GM20000 (cell line): ENCODE measurements at places on chromosomes 2 and 18.

DNA sequence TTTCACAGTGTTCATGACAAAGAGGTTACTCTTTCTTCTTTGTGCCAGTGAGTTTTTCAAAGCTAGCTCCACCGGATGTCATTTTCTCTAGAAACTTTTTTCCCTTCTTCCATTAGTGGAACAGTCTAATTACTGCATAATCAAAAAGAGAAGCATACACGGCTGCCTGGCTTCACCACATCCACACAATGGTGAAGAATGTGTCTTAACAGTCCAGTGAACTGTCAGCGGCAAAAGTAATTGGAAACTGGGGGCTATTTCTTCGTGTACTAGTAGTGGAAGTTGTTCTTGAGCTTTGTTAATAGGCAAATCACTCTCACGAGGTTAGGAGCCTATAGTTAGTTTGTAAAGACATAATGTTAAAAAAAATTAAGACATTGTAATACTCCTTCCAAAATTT, 32.9 kb upstream of the PIK3C3 start:
- DNase-seq = no peak

DNA sequence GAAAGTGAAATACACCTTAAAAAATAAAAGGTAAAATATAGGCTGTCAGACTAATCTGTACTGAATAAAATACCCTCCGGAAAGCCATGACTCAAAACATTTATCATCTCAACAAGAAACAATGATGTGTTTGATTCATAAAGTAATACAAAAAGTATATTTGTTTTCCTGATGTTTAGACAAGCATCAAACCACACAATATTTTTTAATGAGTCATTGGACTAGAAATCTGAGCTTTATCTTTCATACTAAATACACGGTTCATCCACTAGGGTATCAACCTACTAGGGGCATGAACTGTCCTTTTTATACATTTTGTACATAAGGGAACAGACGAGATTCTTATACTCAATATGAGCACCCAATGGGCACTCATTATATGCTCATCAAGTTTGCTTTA, 31.3 kb downstream of the CD226 start:
- DNase-seq = no peak

DNA sequence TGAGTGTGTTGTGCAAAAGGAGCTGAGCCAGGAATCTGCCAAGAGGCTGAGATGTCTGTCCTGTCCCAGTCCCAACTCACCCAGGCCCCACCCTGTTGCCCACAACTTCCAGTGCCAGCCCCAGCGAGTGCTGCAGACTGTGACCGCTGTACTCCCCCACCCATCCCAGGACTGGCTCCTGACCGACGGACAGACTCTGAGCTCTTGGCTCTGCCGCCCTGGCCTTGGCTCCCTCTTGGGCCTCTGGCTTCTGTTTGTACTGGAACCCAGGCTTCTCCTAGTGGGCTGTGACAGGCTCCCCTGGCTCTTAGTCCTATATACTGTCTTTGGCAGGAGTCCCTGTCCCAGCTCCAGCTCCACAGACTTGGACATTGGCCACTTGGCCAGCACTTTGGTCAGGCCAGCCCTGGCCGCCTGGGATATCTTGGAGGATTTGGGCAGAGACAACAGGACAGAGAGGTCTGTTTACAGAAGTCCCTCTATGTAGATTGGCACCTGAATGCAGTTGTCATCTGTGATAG, 41.1 kb downstream of the ACOXL start:
- no peak for DNase-seq

- no peak for DNase-seq
Measured at GRCh38 chr2:56169521-56169920, 14.3 kb upstream of the CCDC85A start.

GRCh38 chr2:73699437-73699836, 37.7 kb downstream of the TPRKB start:
- DNase-seq = no peak

GRCh38 chr18:68734308-68734707, 19.4 kb upstream of the TMX3 start:
- no peak for DNase-seq

- DNase-seq = peak; percentile 36
Measured at GRCh38 chr2:49490710-49491109, 336.4 kb upstream of the FSHR start.

GRCh38 chr18:10951631-10952544, 197.5 kb downstream of the PIEZO2 start:
- no peak for DNase-seq

DNA sequence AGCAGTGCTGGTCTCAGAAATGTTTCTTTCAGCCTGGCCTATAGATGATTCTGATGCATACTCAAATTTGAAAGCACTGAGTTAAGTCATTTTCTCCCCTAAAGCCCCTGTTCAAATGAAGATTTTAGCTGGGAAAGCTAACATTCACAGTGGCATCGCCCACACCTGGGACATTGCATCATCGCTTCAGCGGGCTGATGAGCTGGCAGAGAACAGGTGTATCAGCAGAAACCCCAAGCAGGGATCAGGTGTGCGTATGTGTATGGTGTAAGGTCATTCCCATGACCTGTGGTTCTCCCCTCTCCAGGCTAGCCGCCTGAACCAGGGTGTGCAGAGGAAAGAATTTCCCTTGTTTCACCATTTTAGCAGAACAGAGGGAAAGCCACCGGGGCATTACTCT, 56.3 kb downstream of the EPAS1 start:
- DNase-seq = no peak

- DNase-seq = peak; percentile 25
Measured at GRCh38 chr2:208311321-208311720, 45.3 kb downstream of the PIKFYVE start.

DNA sequence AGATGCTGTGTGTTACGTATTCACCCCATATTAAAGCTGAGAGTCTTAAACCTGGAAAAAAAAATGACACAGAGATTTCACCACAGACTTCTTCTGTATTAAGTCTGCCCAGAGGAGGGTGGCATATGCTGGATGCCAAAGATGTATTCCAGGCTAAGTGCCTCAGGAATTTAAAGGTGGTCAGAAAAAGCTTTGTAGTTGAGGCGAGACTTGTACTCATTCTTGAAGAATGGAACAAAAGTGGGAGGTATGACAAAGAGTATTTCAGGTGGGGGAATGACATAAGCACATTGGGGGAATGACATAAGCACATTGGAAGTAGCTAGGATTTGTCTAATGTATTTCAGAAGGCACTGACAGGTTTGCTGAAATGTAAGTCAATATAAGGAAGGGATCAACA, 98.6 kb downstream of the BABAM2 start:
- DNase-seq = no peak
